Bronchus fibroblast of lung (primary cell): ENCODE measurements at places on chromosomes 3 and 15. TPM values are rescaled to one million over a fixed set of nuclear protein-coding genes. Genes with fewer than 3 reads are reported as not detected.

Gene MYLK
- 149 and 159 TPM in 2 replicates for total RNA-seq

Gene SPSB4
- not detected in 2 replicates for total RNA-seq

Gene PLA2G4E
- not detected in 2 replicates for total RNA-seq

Gene CP
- under 0.01 and 0.17 TPM in 2 replicates for total RNA-seq

Gene ABHD10
- 23.9 and 30.9 TPM in 2 replicates for total RNA-seq

Gene SLC12A1
- not detected in 2 replicates for total RNA-seq

Gene IGSF10
- 0.15 and 0.17 TPM in 2 replicates for total RNA-seq

Gene ATR
- 14.6 and 20.5 TPM in 2 replicates for total RNA-seq

Gene GOLGA8S
- total RNA-seq, result not detected in 2 replicates

Gene CHRM5
- total RNA-seq, result not detected in 2 replicates

Gene SLC12A6
- 5.7 and 6.4 TPM in 2 replicates for total RNA-seq

Gene ERICH6
- total RNA-seq, result not detected in 2 replicates

Gene THPO
- not detected in 2 replicates for total RNA-seq

Gene SCN11A
- not detected in 2 replicates for total RNA-seq

Gene SLC2A2
- not detected in 2 replicates for total RNA-seq

Gene FGF12
- total RNA-seq, result 0.15 TPM in 1 of 2 replicates, not detected in the other

Gene ATP10A
- total RNA-seq, result 1.5 and 1.8 TPM in 2 replicates

Gene BLM
- total RNA-seq, result 7.6 and 8.4 TPM in 2 replicates

Gene MORC1
- total RNA-seq, result not detected in 2 replicates

Gene CMTM8
- 1.0 and 1.5 TPM in 2 replicates for total RNA-seq

Gene LINGO1
- under 0.01 TPM in 1 of 2 replicates, not detected in the other for total RNA-seq

Gene SLC22A13
- not detected in 2 replicates for total RNA-seq

Gene RBM15B
- total RNA-seq, result 21.9 and 23.2 TPM in 2 replicates
